COLO829 (cell line): ENCODE measurements at places on chromosomes 3 and 15.

- DNase-seq = no peak
Observed at GRCh38 chr15:85837011-85837433, 42.3 kb upstream of the KLHL25 start.

DNA sequence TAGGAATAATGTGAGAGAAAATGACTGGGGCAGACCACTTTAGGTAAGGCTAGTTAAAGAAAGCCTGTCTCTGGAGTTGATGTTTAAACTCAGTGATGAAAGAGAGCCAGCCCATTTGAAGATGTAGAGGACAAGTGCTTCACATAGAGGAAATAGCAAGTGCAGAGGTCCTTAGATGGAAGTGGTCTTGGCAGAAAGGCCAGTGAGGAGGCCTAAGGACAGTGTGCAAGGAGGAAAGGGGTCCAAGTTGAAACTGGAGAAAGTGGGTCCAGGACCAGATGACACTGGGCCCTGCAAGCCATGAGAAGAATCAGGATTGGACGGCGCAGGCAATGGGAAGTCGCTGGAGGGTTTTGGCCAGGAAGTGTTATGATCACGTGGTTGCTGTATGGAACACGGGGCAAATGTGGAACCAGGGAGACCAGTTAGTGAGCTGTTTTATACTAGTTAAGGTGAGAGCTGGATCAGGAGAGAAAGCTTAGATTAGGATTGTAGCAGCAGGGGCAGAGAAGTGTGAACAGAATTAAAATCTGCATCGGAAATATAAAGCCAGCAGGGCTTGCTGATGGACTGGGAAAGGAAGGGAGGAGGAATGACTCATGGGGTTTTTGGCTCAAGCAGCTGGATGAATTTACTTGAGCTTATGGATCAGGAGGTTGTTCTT lies 48.0 kb upstream of the SCAANT1 start:
- DNase-seq = peak; percentile 59

DNA sequence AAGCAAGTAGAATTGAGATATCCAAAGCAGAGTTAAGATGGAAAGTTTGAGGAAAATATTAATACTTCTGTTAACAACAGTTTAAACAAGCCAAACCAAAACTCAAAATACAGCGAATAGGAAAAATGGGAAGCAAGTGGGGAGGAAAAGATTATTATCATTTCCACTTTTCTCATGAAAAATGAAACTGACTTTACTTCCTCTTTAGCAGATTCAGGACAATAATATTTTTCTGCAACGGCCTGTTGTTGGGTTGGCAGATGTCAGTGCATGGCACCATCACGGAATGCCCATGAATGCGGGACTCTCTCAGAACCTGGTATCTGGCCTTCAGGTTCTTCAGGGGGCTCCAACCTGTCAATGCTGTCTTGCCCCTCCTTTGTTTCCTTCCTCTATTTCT lies 11.1 kb downstream of the ANKUB1 start:
- no peak for DNase-seq

DNA sequence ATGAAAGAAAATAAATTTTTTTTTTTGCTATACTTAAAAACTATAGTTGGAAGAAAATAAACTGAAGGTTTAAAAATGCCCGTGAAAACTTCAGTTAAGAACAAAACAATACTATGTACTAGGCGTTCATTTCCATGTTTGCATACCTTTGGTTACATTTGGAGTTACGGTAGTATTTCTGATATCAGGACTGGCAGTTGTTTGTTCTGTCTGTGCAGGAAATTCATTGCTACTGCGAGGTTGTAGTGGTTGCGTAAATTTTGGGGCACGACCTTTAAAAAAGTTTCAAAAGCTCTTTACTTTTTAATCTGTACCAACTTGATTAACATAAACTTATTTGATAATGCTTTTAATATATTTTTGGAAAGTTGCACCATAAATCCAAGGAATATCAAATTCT lies 47.9 kb downstream of the ST3GAL6 start:
- no peak for DNase-seq

GRCh38 chr3:124372775-124373174 lies 357.5 kb upstream of the UMPS start:
- DNase-seq = no peak

GRCh38 chr3:146035366-146035765 lies 125.6 kb downstream of the PLOD2 start:
- DNase-seq = no peak
